ENCODE measurements at places on chromosomes 1 and 21. TPM values are rescaled to one million over a fixed set of nuclear protein-coding genes. Genes with fewer than 3 reads are reported as not detected.

DNA sequence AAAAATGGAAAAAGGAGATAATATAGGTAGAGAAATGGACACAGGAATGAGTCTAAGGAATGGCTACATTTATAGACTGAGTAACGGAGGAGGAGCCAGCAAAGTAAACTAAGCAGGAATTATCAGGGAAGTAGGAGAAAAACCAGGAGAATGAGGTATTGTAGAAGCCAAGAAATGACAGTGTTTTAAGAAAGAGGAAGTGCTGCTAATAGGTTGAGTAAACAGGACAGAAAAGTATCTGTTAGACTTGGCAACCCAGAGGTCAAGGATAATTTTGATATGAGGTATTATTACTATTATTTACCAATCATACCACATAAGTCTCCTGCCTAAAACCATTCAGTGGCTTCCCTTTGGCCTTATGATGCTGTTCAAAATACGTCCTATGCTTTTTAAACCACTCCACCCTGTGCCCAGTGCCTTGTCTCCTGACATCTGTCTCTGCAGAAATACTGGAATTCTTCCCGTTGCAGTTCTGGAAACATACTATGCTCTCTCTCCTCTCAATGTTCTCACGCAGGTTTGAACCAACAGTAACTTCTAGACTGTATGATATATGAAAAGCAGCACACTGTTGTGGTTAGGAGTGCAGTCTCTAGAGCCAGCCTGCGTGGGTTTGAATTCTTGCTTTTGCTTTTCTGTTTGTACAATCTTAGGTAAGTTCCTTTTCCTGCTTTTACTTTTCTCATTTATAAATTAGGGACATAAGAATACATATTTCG is 24.6 kb upstream of the NEK7 start:
- DNase-seq = no peak

GRCh38 chr1:152328801-152329391 is 3.9 kb upstream of the FLG start:
- no peak for DNase-seq

GRCh38 chr1:3060127-3060526 is 8.9 kb upstream of the PRDM16 start:
- DNase-seq = peak; percentile 24

The RNF223 gene
- 3.2 TPM for polyA plus RNA-seq

All from stomach (tissue), 19 donors.